Ecto neural progenitor cell (in vitro differentiated cells): ENCODE measurements at places on chromosomes 4 and X.

DNA sequence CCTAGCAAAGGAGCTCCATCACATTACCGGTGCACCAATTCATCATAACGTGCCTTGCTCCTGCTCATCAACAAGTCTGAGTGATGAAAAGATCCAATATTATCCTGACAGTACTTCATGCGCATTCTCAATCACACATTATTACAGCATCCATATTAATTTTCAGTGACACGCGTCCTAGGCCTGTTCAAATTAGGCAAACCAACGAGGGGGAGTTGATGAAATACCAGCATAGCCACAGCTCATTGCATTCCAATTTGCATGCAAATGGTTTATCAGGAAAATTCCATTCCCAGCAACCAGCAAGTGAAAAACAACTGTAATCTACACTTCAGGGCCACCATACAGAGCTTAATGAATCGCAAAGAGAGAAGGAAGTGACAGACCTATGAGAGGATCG lies 236.9 kb downstream of the DCLK2 start:
- DNase-seq, result no peak

- no peak for DNase-seq
Observed at GRCh38 chr4:8516061-8516573, 64.1 kb upstream of the GPR78 start.

DNA sequence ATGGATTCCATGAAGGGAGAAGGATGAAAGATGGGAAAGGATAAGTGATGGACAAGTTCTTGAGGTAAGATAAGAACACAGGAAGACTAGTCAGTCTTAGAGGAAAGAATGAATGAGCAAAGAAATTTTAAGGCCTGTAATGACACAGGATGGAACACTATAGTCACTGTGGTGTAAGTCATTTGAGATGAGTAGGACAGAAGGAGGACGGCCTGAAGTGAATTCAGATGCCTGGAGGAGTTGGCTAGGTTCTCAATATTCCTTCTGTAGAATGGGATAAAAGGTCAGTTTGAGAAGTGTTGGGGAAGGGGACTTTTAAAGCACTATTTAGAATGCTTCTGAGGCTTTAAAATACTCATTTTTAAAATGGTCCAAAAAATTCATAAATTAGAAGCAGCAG lies 3.9 kb downstream of the MSMO1 start:
- DNase-seq, result no peak

DNA sequence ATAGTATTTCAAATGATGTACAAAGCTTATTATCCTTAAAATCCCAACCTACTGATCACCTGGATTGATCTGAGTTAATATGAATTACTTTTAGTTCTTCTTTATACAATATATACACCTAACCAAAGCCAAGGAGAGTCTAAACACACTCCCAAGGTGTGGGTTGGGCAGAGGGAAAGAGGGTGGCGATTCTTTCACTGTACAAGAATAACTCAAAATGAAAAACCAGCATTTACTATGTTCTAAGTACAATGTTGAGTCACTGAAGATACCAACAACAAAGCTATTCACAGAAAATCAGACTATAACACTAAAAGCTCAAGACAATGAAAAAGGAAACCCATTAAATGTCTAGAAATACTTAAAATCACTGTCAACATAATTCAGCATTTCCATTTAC lies 46.6 kb downstream of the ANKRD17 start:
- DNase-seq, result no peak

- DNase-seq, result no peak
Observed at GRCh38 chrX:1593286-1594271, 2.2 kb downstream of the AKAP17A start.

DNA sequence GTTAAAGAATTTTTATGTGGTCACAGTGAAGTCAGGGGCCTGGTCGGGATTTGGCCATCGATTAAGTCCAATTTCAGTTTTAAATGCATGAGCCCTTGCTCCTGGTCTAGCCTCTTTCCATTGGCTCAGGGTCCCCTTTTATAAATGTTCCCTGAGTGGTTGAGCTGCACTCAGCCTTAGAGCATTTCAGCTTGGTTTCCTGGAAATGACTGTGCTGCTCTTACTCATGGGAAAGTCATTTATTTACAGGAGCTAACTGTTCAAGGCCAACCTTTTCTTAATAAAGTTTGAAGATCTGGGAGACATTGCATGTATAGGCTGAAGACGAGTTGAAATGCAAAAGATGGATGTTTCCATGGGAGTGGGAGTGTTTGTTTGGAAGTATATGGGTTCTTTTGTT lies 98.8 kb upstream of the CLNK start:
- DNase-seq, result no peak

GRCh38 chrX:101552714-101553113 lies 2.4 kb downstream of the ARMCX1 start:
- DNase-seq, result no peak

DNA sequence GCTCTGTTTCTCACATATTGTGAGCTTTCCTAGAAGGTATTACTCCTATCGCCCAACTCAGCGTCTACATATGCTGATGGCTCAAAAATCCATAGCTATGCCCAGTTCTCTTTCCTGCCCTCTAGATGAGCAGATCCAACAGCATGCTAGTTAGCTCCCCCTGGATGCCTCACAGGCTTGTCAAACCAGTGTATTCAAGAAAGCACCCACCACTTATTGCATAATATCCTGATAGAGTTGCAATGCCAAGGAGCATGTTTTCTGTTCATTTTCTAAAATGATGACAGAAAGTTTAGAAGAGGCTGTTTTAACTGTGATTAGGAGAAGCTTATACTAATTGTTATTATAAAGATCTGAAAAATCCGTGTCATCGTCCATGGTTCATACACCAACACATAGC lies 1.9 kb upstream of the PACRGL start:
- DNase-seq, result no peak

- no peak for DNase-seq
Observed at GRCh38 chrX:117969328-117969727, 147.3 kb downstream of the KLHL13 start.
